HCT116 (cell line): ENCODE measurements at places on chromosomes 4 and X.

GRCh38 chrX:9476810-9477575 is 12.1 kb downstream of the TBL1X start:
- no peak for DNase-seq

DNA sequence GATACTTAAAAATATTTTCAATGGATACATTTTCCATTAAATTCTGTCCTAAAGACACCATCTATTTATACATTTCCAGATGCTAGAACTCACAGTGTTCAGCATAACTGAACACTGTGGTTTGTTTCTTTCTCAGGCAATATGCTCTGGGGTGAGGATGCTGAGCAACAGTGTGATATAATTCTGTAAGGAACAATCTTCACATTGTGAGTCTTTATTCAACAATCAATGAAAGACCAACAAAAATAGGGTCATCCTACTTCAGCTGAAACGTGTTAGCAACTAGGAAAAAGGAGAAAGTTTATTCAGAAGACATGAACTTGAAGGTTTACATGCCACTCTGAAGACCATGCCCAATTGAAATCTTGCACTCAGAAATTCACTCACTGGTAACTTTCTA is 284.8 kb downstream of the UNC5C start:
- no peak for DNase-seq

- no peak for DNase-seq
Observed at GRCh38 chr4:4689694-4690440, 148.0 kb upstream of the STX18 start.

DNA sequence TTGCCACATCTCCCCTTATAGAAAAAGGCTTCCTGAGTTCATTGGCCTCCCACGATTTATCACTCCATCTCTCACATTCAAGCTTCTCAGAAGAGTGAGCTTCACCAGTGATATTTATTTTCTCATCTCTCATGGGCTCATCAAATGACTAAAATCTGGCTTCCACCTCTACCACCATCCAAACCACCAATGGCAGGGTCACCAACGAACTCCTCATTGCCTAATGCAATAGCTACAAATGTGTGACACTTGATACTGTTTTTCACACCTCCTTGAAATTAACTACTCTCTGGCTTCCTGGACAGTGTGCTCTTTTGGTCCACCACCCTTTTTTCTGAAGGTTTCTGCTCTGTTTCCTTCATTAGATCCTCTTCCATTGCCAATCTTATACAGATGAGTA is 129.0 kb downstream of the SH2D1A start:
- no peak for DNase-seq

DNA sequence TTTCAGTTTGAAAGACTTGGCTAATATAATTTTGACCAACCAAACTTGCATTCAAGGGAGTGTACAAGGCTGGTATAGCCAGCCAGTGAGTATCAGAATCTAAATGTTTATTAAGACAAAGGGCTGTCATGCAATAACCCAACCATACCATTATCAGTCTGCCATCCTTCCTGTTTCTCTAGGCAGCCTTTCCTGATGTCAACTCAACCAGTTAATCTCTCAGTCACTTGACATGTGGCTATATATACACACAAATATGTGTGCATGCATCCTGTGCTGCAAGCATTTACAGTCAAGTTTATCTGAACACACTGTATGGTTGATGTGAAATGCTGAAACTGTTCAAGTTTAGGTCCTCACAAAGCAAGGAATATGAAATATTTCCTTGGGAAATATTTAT is 17.2 kb downstream of the BTK start:
- no peak for DNase-seq

DNA sequence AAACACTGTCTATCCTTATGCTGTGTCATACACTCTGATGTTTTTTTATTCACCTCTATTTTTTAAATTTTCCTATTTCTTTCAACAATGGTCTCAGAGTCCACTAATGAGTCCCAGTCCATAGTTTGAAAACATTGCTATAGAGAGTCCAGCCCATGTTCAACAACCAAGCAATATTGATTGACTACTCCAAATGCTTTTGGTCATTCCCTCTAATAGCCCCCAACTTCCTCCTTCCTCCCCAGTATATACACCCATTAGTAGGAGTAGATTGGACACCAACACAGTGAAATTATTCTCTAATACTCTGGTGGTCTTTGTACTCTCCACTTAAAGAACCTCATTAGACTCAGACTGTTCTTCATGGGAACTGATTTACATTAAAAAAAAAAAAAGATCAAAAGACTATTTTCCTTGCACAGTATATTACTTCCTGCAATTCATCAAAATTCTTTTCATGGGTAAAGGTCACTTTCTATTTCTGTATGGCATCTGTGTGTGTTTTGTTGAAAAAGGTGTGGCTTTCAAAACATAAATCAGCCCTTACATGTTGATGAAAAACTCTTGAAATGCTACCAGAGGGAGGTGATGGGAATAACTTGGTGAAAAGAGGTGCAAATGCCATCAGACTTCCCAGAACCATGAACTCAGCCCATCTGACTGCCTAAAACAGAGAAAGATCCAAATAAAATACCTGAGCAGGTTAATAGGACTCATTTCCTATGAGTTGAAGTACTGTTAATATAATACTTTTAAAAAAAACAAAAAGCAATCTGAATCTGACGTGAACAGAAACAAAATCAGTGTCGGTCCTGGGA is 250.3 kb upstream of the KLF3 start:
- DNase-seq, result no peak

- no peak for DNase-seq
Observed at GRCh38 chr4:36237366-36238313, 6.7 kb downstream of the ARAP2 start.

- no peak for DNase-seq
Observed at GRCh38 chrX:12975991-12976558, 1.2 kb downstream of the TMSB4X start.

DNA sequence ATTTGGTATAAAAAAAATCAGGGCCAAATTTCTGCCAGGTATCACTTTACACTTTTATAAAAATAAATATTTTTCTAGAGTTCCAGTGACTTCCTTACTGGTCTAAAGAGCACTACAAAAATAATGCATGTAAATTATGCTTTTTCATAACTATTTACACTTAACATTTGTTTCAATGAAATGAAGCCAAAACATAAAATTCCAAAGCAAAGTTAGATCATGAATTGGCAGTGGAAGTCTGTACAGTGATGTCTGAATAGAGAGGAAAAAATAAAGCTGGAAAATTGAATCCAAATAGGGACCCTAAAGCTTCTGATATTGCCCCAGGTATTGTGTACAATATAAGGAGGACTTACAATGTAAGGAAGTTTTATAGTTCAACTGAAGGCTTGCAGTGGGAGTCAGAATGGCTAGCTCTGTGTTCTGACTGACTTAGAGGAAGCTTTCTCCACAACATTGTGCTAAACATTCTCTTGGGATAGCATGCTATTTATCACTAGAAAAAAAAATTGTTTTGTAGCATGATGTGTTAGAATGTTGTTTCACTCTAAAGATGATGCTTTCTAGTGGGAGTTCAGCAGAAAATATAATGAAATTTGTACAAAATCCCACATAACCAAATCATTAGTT is 288.2 kb upstream of the UGT8 start:
- no peak for DNase-seq

DNA sequence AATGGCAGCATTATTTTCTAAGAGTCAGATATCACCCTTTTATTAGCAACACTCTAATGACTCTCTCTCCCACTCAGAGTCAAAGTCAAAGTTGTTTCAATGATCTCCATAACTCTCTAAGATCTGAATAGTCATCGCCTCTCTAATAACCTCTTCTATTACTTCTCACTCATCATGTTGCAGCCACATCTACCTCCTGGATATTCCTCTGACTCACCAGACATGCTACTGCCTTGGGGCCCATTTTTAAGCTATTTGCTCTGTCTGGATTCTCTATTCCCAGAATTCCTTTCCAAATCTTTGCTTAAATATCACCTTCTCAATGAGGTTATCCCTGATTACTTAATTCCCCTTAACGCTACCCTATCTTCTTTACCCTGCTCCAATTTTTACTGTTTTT is 391.8 kb upstream of the MAGEB16 start:
- no peak for DNase-seq

- no peak for DNase-seq
Observed at GRCh38 chr4:103591841-103592240, 127.9 kb downstream of the TACR3 start.

DNA sequence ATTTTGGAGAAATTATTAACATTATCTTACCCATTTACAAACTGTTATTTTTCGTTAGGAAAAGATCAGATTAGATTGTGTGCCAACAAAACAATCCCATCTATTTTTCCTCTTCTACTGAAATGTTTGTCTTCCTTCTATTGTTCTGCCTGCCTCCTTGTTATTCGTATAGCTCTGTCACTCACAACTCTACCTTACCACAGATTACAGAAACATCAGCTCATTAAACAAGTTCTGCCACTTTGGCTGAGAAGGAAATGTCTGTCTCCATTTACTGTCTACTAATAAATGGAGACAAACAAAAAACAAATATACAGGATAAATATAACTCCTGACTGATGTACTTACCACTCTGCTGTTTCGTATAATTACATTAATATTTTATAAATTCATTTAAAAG is 211.4 kb downstream of the ENOX2 start:
- DNase-seq, result no peak

DNA sequence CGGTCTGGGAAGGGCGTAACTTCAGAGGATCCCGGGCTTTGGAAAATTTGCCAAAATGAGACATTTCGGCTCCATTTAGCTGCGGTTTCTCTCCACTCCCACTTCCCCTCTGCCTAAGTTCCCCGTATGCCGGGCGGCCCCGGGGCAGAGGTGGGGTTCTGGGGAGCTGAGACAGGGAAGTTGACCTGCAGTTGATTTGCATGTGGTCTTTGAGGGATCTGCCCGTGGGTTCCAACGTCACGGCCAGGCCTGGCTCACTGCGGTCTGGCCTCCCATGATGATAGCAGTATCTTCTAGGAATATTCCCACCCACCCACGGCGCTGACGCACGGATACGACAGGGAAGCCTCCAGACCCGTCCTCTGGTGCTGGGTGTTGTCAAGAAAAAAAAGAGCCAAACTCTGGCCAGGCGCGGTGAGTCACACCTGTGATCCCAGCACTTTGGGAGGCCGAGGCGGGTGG is 27.3 kb upstream of the CRLF2 start:
- DNase-seq, result no peak

- DNase-seq, result no peak
Observed at GRCh38 chr4:150145946-150146340, 67.7 kb downstream of the DCLK2 start.

GRCh38 chr4:48967631-48968030 is 18.4 kb upstream of the CWH43 start:
- no peak for DNase-seq

DNA sequence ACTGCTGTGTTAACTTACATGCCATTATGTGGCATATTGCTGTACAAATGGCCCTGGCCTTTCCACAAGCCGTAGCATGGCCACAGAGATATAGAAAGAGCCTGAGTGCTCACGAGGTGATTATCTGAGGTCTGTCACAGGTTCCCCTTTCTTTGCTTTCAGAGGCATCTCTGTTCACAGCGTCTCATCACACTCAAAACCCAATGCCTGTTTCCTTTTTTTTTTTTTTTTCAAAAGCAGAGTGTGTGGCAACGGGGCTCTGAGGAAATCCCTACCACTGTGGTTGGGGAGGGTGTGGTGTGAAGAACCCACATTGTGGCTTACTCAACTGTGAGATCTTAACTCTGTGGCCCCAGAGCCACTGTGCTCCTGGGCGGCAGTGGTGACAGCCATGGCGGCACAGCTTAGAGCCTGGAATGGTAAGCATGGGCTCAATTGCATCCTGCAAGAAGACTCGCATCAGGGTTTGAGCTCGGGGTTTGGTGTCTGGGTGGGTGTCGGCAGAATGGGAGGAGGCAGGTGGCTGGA is 30.8 kb downstream of the RTL5 start:
- no peak for DNase-seq

DNA sequence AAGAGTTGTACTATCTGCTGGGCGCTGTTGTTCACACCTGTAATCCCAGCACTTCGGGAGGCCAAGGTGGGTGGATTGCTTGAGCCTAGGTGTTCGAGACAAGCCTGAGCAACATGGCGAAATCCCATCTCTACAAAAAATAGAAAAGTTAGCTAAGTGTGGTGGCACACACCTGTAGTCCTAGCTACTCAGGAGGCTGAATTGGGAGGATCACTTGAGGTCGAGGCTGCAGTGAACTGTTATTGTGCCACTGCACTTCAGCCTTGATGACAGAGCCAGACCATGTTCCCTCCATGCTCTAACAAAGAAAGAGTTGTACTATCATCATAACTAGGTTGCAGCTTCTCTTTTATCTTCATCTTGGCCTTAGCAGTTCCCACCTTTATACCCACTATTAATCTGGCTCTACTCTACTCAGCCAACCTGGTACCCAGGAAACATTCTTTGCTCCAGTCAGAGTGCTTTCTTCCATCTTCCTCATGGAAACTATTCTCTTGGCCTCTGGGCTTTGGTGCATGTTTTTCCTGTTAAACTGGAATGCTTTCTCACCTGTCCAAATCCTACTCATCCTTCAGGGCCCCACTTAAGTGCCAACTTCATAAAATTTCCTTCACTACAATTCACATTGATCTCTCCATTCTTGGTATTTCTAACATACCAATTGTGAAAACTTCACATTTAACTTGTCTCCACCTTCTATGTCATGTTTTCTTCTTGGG is 18.2 kb downstream of the FABP2 start:
- DNase-seq, result no peak

DNA sequence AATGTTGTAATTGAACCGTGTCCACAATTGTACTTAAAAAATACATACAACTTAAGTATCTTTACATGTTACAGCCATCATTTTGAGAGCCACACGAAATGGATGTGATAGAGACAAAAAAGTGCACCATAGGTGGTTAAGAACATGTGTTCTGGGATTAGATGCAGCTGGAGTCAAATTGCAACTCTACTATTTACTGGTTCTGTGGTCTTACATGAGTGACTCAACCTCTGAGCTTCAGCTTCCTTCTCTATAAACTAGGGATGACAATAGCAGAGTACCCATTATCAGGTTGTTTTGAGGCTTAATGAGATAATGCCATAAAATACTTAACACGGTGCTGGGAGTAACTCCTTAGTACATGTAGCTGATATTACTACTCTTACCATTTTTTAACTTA is 130.4 kb downstream of the IDS start:
- no peak for DNase-seq

GRCh38 chr4:38060829-38061431 is 100.7 kb downstream of the PTTG2 start:
- DNase-seq, result no peak

DNA sequence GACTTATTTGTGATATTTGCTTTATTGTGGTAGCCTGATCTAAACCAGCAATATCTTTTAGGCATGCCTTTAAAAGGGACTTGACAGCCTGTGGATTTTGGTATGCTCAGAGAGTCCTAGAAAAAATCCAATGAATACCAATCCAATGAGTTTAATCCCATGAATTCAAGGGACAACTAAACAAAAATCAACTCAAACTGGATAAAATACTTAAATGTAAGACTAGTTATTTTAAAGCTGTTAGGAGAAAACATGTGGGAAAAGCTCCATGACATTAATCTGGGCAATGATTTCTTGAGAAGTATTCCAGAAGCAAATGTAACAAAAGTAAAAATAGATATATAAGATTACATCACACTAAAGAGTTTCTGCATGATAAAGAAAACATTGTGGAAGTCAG is 711.5 kb upstream of the PITX2 start:
- no peak for DNase-seq

GRCh38 chr4:53586121-53586816 is 5.0 kb downstream of the LNX1 start:
- DNase-seq, result no peak

GRCh38 chrX:45992402-45993123 is 552.7 kb downstream of the ZNF674 start:
- DNase-seq, result no peak

GRCh38 chr4:38923746-38924145 is 56.1 kb downstream of the FAM114A1 start:
- no peak for DNase-seq
